Vagina (tissue), 2 donors: ENCODE measurements at places on chromosomes 2 and 18.
A peak's percentile ranks its signal among the peaks of the same experiment; 100 is the strongest.

- no peak for DNase-seq
These were observed 71.8 kb upstream of the STAM2 start for GRCh38 chr2:152247337-152247695.

DNA sequence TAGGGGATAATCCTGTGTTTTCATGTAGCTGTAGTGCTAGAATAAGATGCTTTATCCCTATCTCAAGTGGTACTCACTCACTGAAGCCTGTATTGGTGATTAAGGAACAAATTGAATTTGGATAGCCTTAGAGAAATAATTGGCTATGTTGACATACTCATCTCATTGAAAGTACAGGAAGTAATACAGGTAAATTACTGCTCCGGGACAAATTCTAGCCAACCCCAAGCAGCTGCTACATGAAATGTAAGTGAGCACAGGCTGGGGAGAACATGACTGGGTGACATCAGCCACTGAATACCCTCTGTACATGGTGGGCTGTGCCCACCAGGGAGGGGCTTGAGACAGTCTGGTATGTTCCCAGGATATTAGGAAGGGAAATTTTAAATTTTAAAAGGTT lies 188.4 kb upstream of the RASGRP3 start:
- no peak for DNase-seq

DNA sequence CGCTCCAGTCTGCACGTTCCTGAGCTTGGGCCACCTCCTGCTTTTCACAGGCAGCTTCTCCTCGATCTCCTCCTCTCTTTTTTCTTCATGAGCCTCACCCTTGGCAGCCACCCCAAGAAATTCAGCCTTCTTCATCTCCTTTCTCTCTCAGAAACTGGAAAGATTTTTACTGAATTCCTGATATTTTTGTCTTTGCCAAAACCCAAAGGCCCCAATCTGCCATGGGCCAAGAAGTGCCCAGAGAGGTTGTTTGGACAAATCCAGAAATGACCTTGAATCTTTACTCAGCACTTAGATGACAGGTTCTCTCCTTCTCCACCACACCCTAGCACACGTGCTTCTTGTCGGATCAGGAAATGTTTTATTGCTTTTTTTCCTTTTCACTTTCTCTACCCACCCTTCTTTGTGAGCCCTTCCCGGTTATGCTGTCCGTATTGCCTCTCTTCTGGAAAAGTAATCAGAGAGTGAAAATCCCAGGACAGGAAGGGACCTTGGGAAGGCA lies 134.5 kb upstream of the TNP1 start:
- no peak for DNase-seq

GRCh38 chr2:203661279-203661908 lies 45.0 kb upstream of the CD28 start:
- DNase-seq, result no peak

DNA sequence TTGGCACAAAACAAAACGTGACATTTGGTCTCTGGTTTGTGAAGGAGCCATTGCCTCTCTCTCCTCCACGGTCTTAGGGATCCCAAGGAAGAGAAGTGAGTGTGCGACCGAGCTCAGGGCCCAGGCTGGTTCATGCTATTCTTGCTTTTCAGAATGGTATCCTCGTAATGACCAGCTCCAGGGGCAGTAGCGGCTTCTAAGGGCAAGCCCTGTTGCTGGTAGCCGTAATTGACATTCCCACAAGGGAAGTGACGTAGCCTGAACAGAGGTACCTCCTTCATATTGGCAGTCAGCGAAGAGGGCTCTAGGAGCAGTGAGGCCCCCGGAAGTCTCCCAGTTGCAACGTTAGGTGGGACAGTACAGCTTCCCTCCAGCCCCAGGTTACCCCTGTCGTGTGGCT lies 77.9 kb downstream of the CLIP4 start:
- DNase-seq, result no peak

DNA sequence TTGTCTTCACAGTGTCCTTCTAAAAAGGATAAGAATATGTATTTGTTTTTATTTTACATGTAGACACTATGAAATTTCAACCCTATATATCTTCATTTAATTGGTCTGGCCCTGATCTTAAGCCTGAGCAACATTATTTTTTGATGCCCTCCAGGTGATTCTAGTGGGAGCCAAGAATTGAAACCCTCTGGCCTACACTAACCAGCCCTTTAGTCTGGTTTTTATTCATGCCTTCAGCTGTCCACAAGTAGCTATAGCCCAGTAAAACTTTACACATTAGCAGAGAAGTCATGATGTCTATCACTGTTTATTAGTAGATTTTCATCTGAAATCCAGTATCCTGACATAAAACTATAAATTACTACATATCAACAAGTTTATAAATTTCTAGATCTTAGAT lies 52.7 kb upstream of the UBXN4 start:
- no peak for DNase-seq

GRCh38 chr2:2941205-2941604 lies 436.4 kb downstream of the EIPR1 start:
- no peak for DNase-seq

DNA sequence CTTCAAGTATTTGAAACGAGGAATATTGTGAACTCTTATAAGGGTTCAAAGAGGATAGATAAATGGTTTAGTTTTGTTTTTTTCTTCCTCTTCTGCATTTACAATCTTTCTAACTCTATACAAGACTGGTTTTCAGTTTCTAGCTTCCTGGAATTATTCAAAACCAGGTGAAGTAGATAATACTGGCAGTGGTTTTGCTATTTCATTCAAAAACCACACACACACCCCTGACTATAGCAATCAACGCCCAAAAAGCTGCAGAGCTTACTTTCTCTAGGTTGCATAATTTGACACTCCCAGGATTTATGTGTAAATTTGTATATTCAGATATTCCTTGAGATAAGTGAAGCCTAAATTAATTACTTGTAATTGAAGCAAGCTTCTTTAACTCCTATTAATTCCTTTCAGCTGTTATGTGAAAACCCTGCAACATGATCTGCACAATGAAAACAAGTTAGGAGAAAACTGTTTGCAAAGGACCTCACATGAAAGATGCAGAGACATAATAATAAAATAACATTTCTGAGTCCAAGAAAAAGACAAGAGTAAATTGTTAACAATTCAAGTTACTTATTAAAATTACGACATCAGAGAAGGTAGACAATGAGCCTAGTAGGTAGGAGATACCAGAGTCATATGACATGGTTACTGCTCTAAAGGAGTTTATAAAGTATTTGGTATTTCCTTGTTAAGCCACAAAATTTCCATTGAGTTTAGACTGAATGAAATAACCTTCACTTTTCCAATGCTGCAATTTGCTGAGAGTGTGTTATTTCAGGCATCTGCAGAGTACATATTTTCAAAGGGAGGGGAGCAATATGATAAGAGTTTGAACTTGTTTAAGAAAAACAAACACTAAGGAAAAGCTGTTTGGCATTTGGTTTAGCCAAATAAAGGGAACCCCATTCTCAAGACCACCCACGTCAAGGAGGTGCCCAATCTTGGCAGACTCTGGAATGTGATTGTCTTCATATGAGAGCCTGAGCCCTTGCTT lies 1.6 kb upstream of the NFE2L2 start:
- no peak for DNase-seq

GRCh38 chr2:64327510-64328414 lies 126.2 kb upstream of the LGALSL start:
- peak; percentile 76 for DNase-seq
